Amniotic stem cell (primary cell): ENCODE measurements at places on chromosomes 16 and 17.

DNA sequence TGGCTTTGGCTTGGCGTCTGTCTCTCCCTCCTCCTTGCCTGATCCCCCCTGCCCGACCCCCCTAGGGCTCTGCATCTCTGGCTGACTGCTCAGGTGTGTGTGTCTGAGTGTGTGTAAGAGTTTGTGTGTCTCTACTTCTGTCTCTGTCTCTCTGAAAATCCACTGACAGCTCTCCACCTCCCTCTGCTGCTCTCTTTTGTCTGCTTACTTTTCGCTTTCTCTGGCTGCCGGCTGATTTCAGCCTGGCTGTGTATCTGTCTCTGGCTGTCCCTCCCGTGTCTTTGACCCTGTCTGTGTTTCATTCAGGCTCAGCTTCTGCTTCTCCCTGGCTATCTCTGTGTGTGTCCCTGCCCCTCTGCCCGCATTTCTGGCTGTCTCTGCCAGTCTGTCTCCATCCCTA lies 3.8 kb upstream of the SPEM1 start:
- DNase-seq = no peak

GRCh38 chr16:55294931-55295342 lies 29.1 kb upstream of the IRX6 start:
- DNase-seq = no peak

DNA sequence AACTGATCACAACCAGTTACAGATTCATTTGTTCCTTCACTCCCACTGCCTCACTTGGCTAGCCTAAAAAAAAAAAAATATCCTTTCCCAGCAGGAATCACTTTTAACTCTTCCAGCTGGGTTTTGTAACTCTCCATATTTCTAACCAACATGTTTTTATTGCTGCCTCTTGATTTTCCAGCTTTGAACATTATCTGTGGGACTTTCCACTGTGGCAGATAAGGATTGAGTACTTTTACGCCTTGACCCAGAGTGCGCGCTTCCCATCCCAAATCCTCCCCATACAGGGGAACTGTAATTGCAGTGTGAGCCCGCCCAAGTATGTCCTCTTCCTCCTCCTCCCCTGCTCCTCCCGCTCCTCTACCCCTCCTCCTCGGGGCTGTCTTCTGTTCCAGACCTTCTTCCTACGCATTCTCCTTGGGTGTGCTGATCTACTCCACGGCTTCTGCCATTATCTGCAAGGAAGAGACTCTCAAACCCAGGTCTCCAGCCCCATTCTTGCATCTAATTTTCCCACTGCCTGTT lies 43.4 kb downstream of the CYB5D2 start:
- DNase-seq = no peak

DNA sequence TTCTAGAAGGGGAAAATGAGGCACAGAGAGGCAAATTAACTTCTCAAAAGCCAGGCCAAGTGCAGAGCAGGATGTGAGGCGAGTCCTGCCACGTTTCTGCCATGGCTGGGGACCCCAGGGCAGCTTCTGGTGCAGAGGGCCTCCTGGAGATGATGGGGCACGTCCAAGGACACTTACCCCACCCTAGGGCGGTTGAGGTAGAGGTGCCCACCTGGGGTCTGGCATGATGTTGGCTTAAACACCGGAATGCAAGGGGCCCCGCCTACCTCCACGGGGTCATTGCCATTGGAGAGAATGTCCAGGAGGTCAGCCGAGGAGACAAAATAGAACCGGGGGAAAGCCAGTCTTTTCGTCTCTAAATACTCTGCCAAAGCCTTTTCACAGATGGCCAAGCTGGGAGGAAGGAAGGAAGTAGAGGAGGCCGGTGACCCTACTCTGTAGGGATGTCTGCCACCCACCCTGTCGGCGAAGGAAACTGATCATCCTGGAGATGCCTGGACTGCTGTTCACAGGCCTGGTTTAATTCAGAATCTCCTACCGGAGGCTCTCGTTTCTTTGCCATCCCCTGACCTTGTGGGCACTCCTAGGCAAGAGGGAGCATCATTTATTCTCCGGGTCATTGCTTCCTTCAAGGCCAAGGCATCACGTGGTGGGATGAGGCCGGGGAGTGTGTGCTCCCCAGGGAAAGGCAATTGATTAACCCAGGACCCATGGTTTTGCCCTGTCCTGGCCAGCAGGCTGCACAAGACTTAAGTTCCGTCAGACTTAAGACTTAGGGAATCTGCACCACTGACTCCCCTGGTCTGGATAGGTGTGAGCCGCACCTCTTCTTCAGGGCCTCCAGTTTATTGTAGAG lies 70.5 kb downstream of the DNAH17 start:
- no peak for DNase-seq

DNA sequence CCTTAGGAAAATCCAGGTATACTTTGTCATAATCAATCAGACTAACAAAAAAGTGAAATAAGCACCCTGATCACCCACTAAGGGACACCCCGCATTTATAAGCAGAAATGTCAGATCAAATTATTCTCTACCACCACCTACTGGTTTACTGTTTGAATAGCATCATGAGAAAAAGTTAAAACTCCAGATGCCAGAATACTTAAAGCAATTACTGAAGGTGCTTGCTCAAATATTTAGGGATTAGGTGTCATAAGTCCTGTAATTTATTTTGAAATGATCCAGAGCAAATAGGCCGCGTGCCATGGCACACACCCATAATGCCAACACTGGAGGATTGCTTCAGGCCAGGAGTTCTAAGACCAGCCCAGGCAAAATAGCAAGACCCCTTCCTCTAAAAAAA lies 2.3 kb downstream of the TOP2A start:
- DNase-seq = no peak

DNA sequence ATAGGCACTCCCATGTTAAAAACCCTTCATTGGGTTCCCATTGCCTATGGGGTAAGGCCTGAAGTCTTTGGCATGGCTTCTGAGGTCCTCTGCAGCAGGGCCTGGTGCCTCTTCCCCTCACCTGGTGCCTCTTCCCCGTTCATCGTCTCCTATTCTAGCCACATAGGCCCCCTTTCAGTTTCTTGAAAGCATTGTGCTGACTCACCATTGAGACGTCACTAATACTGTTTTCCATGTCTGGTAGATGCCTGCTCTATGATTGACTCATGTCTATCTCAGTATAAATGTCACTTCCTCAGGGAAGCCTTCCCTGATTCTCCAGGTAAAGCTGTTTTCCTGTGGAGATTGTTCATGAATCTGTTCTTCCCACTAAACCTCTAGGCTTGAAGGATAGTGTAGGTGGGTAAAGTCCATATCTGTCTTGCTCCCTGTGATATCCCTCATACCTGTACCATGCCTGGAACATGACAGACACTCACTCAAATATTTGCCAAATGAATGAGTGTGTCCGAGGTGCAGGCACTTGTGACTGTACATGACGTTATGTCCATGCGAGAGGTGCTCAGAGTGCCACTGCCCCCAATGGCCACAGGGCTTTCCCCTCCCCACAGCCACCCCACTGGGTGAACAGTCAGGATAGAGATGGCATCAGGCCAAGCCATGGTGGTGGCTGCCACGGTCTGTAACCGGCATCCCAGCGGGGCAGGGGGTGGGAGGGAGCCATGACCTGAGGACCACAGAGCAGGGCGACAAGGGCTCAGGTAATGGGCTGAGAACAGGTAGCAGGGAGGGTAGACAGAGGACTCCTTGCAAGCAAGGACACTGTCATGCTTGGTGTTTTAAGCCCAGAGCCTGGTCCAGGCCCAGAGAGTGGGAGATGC lies 85.2 kb upstream of the FAM20A start:
- DNase-seq = no peak

- DNase-seq = peak; percentile 17
These were observed 643.5 kb downstream of the CDH11 start for GRCh38 chr16:64478252-64478906.

DNA sequence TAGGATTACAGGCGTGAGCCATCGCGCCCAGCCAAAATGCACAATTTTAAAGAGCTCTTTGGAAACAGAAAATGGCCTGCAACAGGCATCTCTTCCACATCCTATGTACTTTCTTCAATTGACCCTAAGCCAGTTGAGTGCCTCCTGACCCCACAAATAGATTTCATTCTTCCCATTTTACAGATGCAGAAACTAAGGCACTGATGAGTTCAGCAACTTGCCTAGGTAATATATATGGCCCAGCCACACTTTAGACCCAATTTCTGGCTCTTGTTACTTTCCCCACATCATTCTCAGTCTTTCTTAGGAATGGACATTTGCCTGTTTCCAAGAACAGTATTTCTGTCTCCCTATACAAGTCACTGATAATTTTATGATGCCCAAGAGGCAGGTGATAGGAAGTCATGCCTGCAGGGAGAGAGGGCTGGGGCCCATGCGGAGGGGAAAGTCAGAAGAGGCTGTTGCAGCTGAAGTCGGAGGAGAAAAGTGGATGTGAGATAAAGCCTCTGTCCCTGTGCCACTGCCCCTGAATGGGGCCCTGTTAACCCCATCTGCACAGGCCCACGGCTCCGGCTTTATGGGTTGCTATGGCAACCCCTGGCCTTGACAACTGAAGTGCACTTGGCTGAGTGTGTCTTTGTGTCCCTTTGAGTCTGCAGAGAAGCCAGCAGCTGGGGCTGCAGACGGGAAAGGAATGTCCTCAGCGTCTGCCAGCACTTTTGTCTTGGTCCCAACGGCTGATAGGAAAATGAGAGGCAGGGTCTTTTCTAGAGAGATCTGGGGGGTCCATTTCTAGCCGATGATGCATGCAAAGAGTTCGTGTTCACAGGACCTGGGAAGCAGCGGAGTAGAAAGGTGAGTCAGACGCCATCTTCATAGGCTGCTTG lies 45.9 kb downstream of the ABAT start:
- DNase-seq = no peak
